Astrocyte of the hippocampus (primary cell): ENCODE measurements at places on chromosomes 13 and 19.

- DNase-seq, result no peak
These were observed 22.5 kb downstream of the PABPC3 start for GRCh38 chr13:25118378-25118905.

DNA sequence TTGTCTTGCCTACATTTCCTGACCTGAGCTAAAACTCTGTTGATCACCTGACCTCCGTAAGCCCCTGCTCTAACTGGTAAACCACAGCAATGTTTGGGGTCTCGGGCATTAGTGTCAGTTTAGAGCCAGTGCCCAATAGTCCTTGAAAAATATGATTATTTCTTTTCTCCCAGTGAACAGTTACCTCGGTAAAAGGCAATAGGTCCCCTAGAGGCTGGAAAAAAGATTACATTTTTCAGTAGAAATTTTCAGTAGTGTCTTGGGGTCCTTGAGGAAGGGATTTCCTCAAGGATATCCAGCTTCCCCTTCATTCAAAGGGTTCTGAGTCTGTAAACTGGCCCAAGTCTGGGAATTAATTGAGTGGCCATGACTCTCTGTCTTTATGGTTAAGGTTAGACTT is 177.5 kb downstream of the SLC7A1 start:
- DNase-seq, result no peak

DNA sequence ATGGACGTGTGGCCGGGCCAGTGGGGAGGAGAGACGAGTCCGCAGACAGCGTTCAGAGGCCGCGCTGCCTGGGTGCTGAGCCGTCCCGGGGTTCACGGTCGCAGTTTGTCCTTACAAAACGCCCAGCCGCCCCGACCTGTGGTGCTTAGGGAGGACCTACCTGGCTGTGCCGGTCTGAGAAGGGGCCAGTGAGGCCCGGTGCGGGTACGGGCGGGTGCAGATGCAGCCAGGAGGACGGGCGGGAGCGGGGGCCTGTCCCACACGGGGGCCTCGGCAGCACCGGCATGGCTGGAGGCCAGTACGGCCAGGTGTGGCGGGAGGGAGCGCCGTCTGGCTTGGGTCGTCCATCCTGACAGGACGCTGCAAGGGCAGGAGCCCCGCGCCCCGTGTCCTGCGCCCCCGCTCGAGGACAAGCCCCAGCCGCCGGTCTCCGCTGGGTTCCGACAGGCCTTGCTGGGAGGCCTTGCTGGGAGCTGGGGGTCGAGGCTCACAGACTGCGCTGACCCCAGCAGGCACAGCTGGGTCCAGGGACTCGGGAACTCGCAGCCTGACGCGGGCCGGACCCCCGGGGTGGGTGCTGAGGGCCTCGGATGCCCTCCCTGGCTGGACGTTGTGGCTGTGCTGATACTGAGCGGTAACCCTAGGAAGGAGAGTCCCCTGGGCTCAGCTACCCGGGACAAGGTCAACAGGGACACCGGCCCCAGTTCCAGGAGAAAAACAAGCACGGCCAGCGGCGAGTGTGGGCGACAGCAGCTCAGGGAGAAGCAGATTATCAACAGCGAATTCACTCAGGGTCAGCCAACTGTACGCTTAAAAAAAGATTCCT is 5.3 kb upstream of the PROZ start:
- peak; percentile 38 for DNase-seq

DNA sequence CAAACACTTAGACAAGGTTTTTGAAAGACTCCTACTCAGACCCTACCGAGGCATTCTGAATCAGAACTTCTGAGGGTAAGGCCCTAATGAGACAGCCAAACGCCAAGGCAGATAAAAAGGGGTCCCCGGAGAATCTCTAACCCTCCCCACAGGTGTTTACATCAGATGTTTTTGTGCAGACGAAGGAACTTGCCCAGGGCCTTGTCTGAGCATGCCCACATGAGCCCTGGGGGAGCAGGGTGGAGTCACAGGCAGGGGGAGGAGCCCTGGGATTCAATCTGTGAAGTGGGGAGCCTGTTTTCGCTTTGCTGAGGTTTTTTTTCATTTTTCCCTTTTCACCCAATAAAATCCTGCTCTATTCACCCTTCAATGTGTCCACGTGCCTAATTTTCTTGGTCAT is 61.6 kb upstream of the MED4 start:
- no peak for DNase-seq

DNA sequence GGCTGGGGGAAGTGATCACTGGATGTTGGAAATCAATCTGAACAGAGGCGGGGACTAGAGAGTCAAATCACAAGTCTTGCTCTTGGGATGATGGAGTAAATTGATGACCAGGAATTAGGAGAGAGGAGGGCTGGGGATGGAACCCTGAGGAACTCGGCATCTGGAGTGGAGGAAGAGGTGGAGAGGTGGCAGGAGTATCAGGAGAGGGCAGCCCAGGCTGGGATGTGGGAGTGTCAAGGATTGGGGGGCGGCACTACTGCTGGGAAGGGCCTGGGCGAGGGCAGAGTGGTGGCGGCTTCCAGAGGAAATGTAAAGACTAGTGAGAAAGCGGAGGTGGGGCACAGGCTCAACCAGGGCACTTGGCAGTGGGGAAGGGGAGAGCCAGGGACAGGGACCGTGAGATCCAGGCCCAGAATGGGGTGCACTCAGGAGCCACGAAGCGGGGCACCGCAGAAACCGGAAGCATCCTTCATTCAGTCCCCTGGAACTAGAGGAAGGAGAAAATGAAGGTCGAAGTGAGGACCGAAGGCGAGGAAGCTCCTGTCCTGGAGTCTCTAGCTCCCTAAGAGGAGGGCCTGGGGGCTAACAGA is 81.2 kb upstream of the GPR183 start:
- DNase-seq, result no peak

DNA sequence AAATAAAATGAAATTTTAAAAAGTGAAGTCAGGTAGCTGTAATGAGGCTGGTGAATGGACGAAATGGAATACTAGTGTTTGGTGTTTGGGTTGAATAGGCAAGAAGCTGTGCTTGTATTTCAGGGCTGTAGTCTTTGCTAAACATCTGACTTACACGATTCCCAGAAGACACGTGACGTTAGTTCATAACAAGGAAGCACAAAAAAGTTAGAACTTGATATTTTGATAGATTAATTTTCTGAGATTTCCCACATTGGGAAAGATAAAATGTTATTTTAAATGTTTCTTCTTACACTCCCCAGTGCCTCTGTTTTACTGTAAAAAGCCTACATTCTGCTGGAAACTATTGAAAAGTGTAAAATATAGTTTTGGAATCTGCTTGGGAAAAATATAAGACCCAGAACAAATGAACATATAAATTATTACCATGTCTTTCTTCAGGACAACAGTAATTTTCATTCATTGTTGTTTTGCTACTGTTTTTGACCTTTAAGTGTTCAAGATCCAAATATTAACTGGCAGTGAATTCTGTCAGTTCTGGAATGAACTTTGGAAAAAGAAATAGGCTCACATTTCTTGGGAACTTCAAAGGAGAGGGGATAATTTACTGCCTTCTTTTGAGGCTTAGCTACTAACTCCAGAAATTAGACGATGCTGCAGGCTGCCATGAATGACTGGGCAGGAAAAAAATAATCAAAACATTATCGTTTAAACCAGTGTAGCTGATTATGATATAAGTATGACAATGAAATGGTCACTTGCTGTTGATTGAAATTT is 241.3 kb downstream of the SLITRK6 start:
- DNase-seq, result no peak
